Motor neuron (in vitro differentiated cells): ENCODE measurements at places on chromosomes 11 and 22. TPM values are rescaled to one million over a fixed set of nuclear protein-coding genes. Genes with fewer than 3 reads are reported as not detected.

The IGLL1 gene
- not detected in 2 replicates for total RNA-seq

The KDM4E gene
- total RNA-seq = 0.08 TPM in 1 of 2 replicates, not detected in the other

The SART1 gene
- total RNA-seq = 26.6 and 29.4 TPM in 2 replicates

The OR5A1 gene
- total RNA-seq = not detected in 2 replicates

The GNAZ gene
- 18.1 and 18.4 TPM in 2 replicates for total RNA-seq

The PATE4 gene
- total RNA-seq = 0.34 and 0.66 TPM in 2 replicates

The PNPLA5 gene
- total RNA-seq = not detected in 2 replicates

The RAG2 gene
- 1.0 and 1.3 TPM in 2 replicates for total RNA-seq

The RAB38 gene
- 1.2 and 2.1 TPM in 2 replicates for total RNA-seq

DNA sequence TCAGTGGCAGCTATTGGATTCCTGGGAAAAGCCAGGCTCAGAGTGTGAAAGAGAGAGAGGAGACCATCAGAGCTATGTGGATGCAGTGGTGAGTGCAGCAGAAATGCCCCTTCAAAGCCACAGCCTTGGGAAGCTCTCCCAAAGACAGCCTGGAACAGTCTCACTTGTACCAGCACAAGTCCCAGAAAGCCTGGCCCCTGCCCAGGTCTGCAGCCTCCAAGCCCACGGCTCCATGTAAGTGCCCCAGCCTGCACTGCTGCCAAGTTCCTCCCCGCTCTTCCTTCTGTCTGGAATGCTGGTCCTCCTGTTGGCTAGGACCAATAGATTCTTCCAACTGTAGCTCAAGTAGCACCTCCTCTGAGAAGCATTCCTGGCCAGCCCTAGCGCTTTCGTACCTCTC is 539.7 kb downstream of the MIAT start:
- ATAC-seq = no peak

DNA sequence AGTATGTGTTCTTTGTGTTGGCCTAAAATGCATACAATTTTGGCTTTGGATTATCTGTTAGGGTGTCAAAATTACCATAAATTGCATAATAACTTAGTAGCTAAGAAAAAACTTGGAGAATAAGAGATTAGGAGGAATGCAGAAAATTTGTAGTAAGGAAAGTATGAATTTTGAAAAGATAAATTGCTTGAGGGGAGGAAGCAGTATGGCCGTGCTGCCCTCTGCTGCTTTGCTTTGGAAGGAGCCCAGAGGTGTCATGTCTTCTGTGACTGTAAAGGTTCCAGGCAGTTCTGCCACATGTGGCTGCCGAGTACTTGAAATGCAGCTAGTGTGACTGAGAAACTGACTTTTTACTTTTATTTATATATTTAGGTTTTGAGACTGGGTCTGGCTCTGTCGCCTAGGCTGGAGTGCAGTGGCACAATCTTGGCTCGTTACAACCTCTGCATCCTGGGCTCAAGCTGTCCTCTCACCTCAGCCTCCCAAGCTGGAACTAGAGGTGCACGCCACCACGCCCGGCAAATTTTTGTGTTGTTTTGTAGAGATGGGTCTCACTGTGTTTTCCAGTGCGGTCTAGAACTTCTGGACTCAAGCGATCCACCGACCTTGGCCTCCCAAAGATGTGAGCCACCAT is 1.8 kb downstream of the ADSL start:
- ATAC-seq = no peak

DNA sequence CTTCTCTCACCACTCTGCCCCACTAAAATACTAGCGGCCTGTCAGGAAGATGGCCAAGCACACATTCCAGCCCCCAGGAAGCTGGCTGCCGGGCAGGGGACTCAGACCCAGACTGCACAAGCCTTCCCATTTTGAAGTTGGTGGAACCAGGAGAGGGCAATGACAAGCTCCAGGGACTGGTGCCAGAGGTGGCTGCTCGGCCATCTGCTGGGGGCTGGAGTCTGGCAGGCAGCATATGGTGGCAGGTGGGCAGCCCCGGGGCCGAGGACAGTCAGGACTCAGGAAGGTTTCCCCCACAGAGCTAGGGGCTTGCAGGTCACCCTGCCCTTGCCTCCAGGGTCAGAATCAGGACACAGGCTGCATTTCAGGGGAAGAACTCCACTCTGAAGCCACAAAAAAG is 22.6 kb downstream of the KCNJ5 start:
- ATAC-seq = no peak

GRCh38 chr11:47716692-47717091 is 1.5 kb upstream of the AGBL2 start:
- no peak for ATAC-seq

- no peak for ATAC-seq
These were observed 73.2 kb upstream of the FGF3 start for GRCh38 chr11:69892237-69892985.

GRCh38 chr22:26623984-26624383 is 2.2 kb downstream of the CRYBA4 start:
- no peak for ATAC-seq

DNA sequence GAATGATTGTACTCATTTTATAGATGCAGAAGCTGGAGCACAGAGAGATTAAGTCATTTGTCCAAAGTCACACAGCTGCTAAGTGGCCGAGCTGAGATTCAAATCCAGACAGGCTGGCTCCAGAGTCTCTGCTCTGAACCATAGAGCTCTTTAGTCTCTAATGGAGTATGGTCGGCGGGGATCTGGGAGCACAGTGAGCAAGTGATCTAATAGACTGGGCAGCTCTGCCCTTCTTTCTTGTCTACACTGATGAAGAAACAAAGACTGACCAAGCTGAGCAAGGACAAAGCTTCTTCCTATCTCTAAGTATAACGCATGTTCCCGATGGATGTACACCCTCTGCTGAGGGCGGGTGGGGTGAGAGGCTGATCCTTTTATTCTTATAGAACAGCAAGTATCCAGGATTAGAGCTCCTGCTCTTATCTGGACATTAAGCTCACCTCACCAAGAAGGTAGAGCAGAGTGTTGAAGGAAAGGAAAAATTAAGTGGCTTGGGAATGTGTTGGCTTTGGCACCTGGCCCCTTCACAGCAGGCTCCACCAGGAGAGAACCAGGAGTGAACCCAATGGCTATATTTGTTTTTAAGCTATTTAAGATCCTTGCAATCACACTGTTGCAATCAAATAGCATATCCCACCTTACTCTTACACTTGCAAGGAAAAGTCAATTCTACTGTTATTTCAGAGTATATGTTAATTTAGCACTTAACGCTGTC is 68.7 kb downstream of the ETS1 start:
- ATAC-seq = no peak

GRCh38 chr22:39449708-39450107 is 7.1 kb upstream of the MGAT3 start:
- no peak for ATAC-seq

DNA sequence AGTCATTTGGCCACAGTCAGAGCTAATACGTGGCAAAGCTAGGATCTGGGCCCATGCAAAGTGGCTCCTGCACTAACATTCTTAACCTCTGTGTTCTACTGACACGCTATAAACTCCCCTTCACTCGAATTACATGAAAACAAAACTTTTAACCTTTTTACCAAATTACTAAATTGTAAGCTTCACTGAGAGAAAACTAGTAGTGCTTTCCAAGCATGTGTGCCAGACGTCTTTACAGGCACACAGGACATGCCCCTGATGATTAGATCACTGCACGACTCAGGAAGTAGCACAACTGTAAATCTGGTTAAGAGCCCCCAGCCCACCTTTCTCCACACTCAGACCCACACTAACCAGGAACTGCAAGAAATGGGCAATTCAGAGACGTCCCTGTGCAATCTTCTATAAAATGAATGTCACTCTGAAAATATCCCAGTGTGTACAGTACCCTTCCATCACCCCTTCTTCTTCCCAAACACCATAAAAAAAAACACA is 16.1 kb downstream of the PHF21A start:
- ATAC-seq = no peak

GRCh38 chr11:113632981-113633380 is 73.1 kb downstream of the TMPRSS5 start:
- ATAC-seq = no peak

DNA sequence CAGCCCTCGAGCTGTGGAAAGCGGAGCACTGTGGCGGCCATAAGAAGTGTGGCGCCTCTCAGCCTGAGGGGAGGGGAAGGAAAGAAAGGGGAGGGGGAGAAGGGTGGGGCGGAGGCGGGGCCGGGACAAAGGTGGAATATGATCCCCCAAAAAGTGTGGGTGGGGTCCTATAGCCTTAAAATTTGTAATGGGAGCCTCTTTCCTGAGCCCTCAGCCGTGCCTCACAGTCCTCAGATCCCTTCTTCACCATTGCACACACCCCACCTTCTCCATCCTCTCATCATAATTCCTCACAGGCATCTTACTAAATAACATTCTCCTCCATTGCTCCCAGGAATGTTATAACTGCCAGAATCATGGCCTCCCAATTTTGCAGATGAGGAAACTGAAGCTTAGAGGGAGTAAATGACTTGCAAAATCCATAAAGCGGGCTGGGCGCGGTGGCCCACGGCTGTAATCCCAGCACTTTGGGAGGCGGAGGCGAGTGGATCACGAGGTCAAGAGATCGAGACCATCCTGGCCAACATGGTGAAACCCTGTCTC is 600 bp upstream of the RAB6A start:
- ATAC-seq = peak; percentile 3

DNA sequence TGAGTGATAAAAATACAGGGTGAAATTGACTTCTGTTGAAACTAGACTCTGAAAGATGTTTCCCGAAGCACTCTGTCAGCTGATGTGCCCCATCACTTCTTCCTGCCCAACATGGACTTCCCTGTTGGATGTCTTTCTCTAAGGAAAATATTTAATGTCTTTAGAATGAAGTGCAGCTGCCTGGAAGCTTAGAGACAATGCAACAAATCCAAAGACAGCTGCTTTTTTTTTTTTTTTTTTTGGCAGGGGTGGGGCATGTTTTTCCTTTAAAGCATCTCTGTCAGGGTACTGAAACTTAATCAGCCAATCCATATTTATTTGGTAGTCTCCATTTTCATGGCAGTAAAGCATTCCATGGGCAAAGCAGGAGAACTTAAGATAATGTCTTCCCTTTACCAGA is 5.9 kb downstream of the JAM3 start:
- ATAC-seq = no peak

DNA sequence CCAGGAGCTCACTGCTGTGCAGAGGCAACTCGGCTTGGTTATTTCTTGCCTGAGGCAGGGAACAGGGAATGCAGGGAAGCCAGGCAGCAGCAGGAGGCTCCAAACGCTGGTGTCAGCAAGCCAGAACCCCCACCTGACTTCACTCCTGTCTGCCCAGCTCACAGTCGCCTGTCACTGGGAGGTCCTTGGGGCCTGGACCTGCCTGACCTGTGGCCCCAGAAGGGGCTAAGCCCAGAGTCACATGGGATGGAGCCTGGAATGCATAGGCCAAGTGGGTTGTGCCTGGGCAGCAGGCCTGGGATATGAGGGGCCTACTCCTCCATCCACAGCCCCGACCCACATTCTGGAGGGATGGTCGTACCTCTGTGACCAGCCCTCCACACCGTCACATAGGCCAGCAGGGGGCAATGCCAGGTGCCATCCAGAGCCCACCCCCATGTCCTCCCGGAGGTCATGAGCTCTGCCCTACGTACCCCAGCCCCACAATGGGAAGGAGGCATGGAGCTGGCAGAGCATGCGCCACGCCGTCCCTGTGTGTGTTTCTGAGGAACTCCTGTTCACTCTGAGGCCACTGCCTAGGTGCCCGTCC is 5.2 kb downstream of the RASSF7 start:
- no peak for ATAC-seq

DNA sequence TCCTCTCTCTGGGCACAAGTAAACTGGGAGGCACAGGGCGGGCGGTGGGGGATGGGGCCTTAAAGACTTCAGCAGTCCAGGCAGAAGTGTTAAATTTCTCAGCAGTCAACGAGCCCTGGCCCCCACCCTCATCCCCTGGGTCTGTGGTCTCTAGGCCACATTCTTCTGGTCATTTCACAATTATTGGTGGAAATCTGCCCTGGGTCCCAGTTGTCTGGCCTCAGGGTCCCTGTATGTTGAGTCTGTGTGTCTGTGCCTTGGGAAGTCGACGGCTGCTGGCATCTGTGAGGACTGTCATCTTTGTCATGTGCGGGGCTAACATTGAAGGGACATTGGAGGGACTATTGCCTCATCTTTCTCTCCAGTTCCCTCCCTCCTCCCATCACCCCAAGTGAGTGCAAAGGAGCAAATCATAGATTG is 1.7 kb downstream of the TSPAN18 start:
- ATAC-seq = peak; percentile 14

- ATAC-seq = no peak
These were observed 104.7 kb downstream of the TBC1D22A start for GRCh38 chr22:46867106-46867505.

GRCh38 chr11:113369411-113369810 is 18.2 kb upstream of the ANKK1 start:
- ATAC-seq = no peak

DNA sequence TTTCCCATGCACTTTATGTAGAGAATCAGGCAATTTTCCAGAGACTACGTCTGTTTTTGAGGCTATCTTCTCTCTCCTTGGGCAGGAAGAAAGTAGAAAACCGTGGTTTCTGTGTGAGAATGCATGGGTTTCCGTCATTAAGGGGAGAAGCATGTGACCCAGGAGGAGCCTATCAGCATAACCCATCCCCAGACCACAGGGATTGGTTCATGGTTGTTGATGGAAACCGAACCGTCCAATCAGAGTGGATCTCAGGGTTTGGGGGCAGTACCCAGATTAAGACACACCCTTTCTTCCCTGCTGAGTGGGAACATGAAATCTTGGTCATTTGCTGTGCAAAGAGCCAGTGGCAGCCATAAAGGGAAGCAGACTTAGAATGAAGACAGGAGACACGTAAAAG is 517.8 kb downstream of the MN1 start:
- ATAC-seq = no peak

DNA sequence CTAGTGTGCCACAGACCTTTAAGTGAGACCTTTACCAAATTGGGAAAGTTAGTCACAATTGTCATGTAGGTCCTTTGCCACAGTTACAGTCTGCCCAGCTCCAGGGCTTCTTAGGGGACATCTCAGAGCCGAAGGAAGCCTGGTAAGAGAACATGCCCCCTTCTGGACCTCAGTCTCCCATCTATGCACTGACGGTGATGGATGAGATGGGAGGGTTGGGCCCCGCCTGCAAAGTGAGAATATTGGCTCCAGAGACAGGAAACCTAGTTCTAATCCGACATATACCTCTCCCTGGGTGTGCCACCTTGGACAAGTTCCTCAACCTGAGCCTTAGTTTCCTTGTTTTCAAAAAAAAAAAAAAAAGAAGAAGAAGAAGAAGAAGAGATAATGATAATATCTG is 85.1 kb upstream of the NAV2 start:
- no peak for ATAC-seq

DNA sequence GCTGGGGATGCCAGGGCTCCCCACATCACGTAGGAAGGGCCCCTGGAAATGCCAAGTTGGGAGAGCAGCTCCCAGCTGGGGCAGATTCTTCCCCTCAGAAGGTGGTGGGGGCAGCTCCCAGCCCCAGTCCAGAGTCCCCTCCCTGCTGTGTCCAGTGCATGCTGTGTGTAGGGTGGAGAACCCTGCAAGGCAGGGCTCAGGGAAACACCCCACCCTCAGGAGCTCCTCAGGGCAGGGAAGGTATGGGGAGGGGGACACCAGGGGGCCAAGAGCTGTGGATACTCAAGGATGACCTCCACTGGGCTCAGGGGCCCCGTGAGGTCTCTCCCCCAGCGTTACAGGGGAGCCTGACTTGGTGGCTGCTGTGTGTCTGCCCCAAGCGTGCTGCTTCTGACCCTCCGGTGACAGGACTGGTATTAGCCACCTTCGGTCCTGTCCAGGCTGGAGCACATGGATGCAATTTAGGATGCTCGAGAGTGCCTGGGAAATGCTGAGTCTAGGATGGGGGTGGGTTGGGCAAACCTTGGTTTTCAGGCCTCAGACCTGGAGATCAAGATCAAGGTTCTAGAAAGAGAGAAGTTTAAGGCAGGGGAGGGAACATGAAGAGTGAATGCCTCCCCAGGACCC is 16.1 kb upstream of the CABP7 start:
- no peak for ATAC-seq

GRCh38 chr22:33302049-33302545 is 243.9 kb upstream of the SYN3 start:
- peak; percentile 95 for ATAC-seq
